ENCODE measurements at places on chromosomes 7 and 10.

GRCh38 chr10:6384031-6384430 lies 181.3 kb downstream of the PFKFB3 start:
- DNase-seq, result no peak

- DNase-seq, result no peak
Measured at GRCh38 chr7:77550586-77550985, 13.5 kb downstream of the PTPN12 start.

DNA sequence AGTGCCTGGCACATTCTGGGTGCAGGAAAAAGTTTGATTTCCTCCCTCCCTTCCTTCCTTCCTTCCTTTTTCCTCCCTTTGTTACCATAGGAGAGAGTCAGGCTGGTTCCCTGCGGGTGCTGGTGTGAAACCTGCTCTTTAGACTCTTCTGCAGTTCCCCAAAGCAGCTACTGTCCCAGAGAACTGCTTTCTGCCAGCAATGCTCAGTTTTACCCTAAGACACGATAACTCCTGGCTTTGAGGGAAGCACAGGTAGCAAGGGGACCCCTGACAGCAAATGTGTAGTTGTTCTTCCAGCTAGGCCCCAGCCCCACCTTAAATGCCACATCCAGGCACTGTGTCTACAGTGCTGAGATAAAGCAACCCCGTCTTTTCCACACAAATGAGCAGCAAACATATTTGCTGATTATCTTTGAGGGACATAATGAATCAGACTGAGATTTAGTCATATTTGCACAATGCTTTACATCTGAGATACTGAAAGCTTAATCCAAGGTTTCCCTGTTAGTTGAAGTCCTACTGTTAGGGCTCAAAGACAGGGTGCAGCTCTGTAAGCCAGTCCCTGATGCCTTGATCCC lies 55.5 kb downstream of the MET start:
- no peak for DNase-seq

DNA sequence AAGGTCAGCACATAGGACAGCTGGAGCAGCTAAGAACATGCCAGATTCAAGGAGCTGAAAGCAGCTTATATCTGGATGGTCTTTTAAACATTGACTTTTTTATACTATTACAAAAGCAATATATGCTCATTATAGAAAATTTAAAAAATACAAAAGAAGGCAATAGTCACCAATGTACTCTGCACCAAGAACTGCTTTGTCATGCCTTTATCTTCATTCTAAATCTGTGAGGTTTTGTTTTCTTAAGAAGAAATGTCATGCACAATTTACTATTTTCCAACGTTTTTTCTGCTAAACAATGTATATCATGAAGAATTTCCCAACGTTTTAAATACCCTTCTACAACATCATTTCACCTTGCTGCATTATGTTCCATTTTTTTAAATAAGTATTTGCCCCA lies 2.8 kb downstream of the LIPM start:
- DNase-seq, result no peak

DNA sequence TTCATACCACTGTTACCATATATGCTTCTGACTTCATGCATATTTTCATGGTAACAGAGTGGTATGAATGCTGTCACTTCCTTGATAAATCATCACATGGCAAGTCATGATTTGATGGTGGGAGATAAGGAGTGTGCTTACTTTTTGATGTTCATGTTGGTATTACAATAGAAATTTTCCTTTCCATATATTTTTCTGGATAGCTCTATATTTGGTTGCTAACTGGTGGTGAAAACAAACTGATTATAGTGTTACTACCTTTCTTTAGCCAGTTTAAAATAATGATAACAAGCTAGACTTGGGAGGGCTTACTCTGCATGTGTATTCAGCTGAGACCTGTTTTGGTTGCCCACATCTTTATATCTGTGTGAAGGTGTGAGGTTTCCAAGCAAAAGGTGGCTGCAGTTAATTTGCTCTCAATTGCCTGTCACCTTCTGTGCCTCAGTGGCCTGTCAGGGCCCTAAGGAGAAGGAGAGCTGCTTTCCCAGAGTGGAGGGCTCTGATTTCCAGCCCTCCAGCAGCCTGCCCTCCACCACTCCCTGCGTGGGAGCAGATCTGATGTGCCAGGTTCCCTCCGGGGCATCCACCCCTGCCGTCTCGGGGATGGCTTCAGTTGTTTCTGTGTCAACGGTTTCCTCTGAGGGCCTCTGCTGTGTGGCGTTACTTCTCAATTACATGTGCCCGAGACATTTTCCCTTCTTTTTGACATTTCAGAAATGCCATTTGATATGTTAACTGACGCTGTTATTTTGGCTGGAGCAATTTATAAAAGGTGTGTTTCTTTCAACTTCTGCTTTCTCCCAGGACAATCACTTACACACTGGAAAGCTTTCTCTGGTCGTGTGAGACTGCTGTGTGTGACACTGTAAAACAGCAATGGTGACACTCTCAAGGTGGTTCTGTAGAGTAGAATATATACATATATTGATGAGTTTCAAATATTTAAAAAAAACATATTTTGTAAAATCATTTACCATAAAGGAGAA lies 107.7 kb upstream of the KLF6 start:
- DNase-seq, result no peak

GRCh38 chr7:158396301-158396905 lies 191.2 kb downstream of the PTPRN2 start:
- no peak for DNase-seq

DNA sequence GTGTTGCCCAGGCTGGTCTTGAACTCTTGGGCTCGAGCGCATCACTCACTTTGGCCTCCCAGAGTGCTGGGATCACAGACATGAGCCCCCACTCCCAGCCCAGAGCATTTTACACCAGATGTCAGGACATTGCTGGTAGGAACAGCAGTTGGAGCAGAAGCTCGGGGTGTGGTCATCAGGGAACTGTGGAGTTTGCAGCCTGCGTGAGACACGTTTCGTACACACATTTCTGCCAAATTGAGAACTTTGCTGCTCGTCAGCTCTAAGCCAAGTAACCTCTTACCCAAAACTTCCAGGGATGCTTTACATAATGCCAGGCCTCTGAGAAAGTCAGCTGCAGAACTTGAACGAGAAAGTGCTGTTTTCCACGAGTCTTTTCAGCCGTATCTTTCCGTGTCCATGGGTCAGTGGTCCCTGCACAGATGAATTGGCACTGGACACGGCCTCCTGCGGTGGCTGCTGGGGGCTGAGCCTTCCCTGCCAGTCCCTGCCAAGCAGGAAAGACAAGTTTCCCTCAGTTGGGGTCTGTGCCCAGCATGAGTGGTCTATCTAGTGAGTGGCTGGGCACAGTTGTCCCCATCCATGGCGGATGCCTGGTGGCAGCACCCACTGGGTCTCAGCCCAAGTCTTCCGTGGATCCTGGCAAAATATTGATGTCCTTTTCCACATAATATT lies 54.4 kb downstream of the DNAJB6 start:
- DNase-seq, result no peak

- DNase-seq, result no peak
Measured at GRCh38 chr7:21914671-21915070, 31.0 kb downstream of the CDCA7L start.

- no peak for DNase-seq
Measured at GRCh38 chr7:64320547-64321513, 7.1 kb downstream of the ZNF736 start.

- no peak for DNase-seq
Measured at GRCh38 chr10:73433538-73433867, at the start of gene MSS51. Gene MSS51, minus strand, starts transcription at chr10:73433561. Its CDS starts 5,277 bp downstream, at chr10:73428284.
